ENCODE measurements at places on chromosomes 3 and 15. TPM values are rescaled to one million over a fixed set of nuclear protein-coding genes. Genes with fewer than 3 reads are reported as not detected.

The CTXND1 gene
- total RNA-seq, result not detected

The UPK1B gene
- not detected for total RNA-seq

The CKMT1A gene
- total RNA-seq, result not detected

The MST1R gene
- 1.5 TPM for total RNA-seq

The SLC24A1 gene
- total RNA-seq, result 5.8 TPM

The ARHGEF26 gene
- 0.13 TPM for total RNA-seq

The C15orf62 gene
- 1.1 TPM for total RNA-seq

The SHC4 gene
- 1.9 TPM for total RNA-seq

The GRM7 gene
- not detected for total RNA-seq

The AADACL2 gene
- total RNA-seq, result not detected

The EDEM1 gene
- 148 TPM for total RNA-seq

The GOLGA6B gene
- total RNA-seq, result not detected

The MBD4 gene
- total RNA-seq, result 47.4 TPM

The INAFM2 gene
- 8.9 TPM for total RNA-seq

The OR5K2 gene
- total RNA-seq, result not detected

The LRRC34 gene
- total RNA-seq, result 5.6 TPM

The RASL12 gene
- total RNA-seq, result not detected

The CPB1 gene
- total RNA-seq, result not detected

The CAND2 gene
- not detected for total RNA-seq

The LRRC31 gene
- not detected for total RNA-seq

The DAZL gene
- total RNA-seq, result not detected

The SLC6A20 gene
- total RNA-seq, result not detected

The SLC9C1 gene
- total RNA-seq, result not detected

The GRK7 gene
- total RNA-seq, result not detected

The FHIT gene
- 9.7 TPM for total RNA-seq

The PCOLCE2 gene
- total RNA-seq, result not detected

The MEX3B gene
- total RNA-seq, result 0.91 TPM

The KIAA1143 gene
- 31.3 TPM for total RNA-seq

The KBTBD12 gene
- not detected for total RNA-seq

The TERC gene
- 1.9 TPM for total RNA-seq

The CD200 gene
- total RNA-seq, result 9.2 TPM

The SPINK8 gene
- not detected for total RNA-seq

The KCNMB3 gene
- 1.3 TPM for total RNA-seq

The SLC12A8 gene
- total RNA-seq, result 1.3 TPM

The C2CD4A gene
- 0.40 TPM for total RNA-seq

The ZPLD1 gene
- not detected for total RNA-seq

The KY gene
- total RNA-seq, result not detected

The SAMMSON gene
- not detected for total RNA-seq

The ADIPOQ gene
- not detected for total RNA-seq

The GAP43 gene
- not detected for total RNA-seq

The DNAJA4 gene
- 27.7 TPM for total RNA-seq

The UROC1 gene
- not detected for total RNA-seq

The TRPC1 gene
- total RNA-seq, result 3.0 TPM

The MYLK gene
- 0.50 TPM for total RNA-seq

Measured in activated CD4-positive, alpha-beta memory T cell treated with anti-CD3 and anti-CD28 coated beads, Interleukin-2, amount 10 ng/mL, durations not matched to agents 7 days and 5 days (primary cell).